ENCODE measurements at places on chromosomes 11 and 22. TPM values are rescaled to one million over a fixed set of nuclear protein-coding genes. Genes with fewer than 3 reads are reported as not detected.

- DNase-seq, result no peak
- peaks cover 68% of the 10 kb centered on the region for H3K36me3 ChIP-seq
- peaks cover 18% of the 10 kb centered on the region for H3K4me1 ChIP-seq
- H3K27me3 ChIP-seq, result no peaks in the 10 kb centered on the region
Observed at GRCh38 chr11:11998091-11998781, 10.2 kb downstream of the DKK3 start.

Gene VPREB1
- not detected for total RNA-seq

DNA sequence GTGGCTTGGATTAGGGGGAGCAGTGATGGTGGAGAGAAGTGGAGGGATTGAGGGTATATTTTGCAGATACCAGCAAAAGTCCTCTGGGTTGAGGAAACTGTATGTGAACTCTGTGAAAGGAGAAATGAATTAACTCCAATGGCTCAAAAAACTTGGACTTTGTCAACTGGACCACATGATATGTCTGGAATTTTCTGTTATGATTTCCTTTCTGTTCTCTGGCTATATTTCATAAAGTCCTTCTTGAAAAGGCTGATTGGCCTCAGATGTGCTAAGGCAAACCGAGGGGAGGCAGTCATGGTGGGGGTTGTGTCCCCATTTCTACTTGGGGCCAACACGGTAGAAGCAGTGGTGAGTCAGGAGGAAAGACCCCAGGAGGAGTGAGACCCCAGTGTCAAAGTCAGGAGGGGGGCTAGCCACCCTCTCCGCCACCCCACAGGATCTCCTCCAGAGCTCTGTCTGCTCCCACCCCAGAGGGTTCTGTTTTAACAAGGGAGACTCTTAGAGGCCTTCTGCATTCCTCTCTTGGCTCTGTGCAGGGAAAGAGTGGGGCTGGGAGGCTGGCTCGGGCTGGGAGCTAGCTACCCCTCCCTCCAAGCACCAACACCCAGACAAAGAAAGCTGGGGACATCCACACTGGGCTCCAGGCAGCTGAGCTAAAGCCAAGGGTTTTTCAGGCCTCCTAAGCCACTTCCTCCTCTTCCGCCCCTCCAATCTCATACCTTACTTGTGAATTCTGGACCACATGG, 13.8 kb downstream of the CHRDL2 start:
- no peak overlapping the region for H3K4me3 ChIP-seq
- peaks cover 26% of the 10 kb centered on the region for H3K4me1 ChIP-seq
- H3K27ac ChIP-seq, result peak overlapping the region; percentile 60
- DNase-seq, result no peak

DNA sequence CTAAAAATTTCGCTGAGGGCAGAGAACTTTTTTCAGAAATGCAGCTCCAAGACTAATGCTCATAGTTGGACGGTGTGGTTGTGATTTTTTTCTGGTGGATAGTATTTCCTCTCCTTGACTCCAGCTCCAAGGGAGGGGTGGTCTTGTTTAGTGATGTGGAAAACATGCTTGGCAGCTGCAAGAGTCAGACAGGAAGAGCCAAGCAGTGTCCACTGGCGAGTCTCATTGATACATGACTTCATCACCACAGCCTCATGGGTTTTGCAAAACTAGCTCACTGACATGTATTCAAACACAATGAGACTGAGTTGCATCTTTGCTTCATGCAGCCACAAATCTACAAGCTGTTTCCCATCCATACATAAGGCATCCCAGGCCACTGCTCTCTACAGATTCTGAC, 7.3 kb upstream of the KCNJ1 start:
- no peak overlapping the region for H3K4me3 ChIP-seq
- H3K36me3 ChIP-seq, result no peaks in the 10 kb centered on the region
- no peak overlapping the region for H3K27ac ChIP-seq
- DNase-seq, result no peak
- no peaks in the 10 kb centered on the region for H3K27me3 ChIP-seq
- no peaks in the 10 kb centered on the region for H3K4me1 ChIP-seq

DNA sequence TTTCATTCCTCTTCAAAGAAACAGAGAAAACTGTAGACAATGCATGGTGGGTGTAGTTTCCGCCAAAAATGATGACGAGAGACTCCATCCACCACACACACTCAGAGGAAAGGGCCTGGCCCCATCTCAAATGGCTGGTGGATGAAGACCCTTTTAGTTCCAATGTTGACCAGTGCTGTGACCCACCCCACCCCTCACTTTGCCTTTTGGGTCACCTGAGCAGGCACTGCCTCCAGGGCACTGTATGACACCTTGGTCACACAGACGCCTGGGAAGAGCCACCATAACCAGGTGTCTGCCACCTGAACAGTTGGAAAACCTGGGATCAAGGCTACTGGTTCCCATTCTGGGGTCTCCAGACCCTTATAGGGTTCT, 121.3 kb downstream of the MPPED1 start:
- no peak for DNase-seq
- H3K4me3 ChIP-seq, result no peak overlapping the region
- H3K36me3 ChIP-seq, result peaks cover 7% of the 10 kb centered on the region
- H3K4me1 ChIP-seq, result no peaks in the 10 kb centered on the region
- peaks cover 3% of the 10 kb centered on the region for H3K27me3 ChIP-seq

Gene MAPK8IP2
- 0.33 TPM for total RNA-seq

- no peak for DNase-seq
- H3K27ac ChIP-seq, result no peak overlapping the region
- H3K27me3 ChIP-seq, result no peaks in the 10 kb centered on the region
- no peaks in the 10 kb centered on the region for H3K36me3 ChIP-seq
- H3K4me1 ChIP-seq, result no peaks in the 10 kb centered on the region
- H3K4me3 ChIP-seq, result no peak overlapping the region
Observed at GRCh38 chr11:85602526-85603213, 24.5 kb downstream of the DLG2 start.

DNA sequence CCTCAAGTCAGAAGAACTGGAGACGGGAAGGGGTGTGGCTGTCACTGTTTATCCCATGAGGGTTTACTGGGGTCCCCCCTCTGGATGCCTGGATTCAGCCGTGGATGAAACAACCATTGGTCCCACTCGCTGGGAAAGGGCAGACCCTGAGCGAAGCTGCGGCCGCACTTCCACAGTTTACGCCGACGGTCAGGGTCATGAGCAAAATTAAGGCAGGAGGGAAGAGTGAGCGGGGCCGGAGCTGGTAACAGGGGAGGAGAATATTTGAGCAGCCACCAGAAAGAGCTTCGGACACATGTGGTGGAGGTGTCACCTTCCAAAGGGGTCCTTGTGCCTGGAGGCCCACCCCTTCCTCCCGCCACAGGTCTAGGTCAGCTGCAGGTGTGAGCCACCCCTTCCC, 344.9 kb downstream of the BRD1 start:
- peaks cover 61% of the 10 kb centered on the region for H3K27me3 ChIP-seq
- peaks cover 14% of the 10 kb centered on the region for H3K4me1 ChIP-seq
- H3K4me3 ChIP-seq, result no peak overlapping the region
- no peak overlapping the region for H3K27ac ChIP-seq

GRCh38 chr22:25935266-25936058, 193.5 kb downstream of the MYO18B start:
- H3K27me3 ChIP-seq, result peaks cover 12% of the 10 kb centered on the region
- DNase-seq, result no peak
- H3K4me1 ChIP-seq, result no peaks in the 10 kb centered on the region
- no peak overlapping the region for H3K27ac ChIP-seq

DNA sequence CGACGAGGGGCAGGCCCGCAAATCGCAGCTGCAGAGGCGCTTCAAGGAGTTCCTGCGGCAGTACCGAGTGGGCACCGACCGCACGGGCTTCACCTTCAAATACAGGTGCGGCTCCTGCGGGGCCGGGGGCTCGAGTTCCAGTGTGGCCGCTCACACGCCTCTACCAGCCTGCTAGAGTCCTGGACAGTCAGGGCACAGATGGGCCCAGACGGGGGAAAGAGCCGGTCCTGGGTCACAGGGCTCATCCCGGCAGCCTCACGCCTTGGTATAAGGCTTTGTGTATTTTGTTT, 506 bp downstream of the MCM5 start:
- H3K36me3 ChIP-seq, result peaks cover 26% of the 10 kb centered on the region
- H3K4me3 ChIP-seq, result peak overlapping the region; percentile 94
- H3K4me1 ChIP-seq, result peaks cover 16% of the 10 kb centered on the region
- DNase-seq, result no peak

DNA sequence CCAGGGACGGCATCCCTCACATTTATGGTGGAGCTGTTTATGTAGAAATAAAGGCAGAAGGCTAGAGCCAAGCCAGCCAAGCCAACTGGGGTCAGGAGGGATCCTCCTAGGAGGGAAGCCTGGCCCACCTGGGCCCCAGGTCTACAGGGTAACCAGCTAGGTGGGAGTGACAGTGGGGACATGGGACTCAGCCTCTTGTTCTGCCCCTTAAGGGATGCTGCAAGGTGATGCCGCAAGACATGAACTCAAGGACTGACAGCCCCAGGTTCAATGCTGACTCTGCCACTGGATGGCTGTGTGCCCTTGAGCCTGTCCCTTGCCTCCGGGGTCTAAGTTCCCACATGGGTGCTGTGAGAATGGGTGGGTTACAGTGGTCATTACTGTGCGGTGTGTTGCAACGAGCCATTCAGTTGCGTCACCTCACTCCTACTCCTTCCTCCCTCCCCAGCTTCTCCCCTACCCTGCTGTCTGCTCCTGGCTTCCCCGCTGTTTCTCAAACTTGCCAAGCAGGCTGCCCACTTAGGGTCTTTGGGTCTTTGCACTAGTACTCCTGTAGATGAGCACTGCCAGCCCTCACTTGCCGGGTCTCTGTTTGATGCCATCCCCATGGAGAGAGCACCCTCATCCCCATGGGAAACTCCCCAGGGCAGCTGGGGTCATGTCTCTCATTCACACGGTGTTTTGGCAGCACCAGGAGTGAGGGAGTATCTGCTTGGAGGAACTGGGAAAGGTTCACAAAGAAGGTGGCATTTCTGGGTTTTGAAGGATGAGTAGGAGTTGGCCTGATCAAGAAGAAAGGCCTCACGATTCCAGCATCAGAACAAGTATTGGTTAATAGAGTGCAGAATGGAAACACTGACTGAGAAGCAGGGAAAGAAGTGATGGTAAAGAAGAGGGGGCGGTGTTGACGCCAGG, 43.0 kb upstream of the RTL6 start:
- H3K36me3 ChIP-seq, result no peaks in the 10 kb centered on the region
- no peak for DNase-seq
- H3K27me3 ChIP-seq, result peaks cover 38% of the 10 kb centered on the region
- no peak overlapping the region for H3K27ac ChIP-seq

- no peaks in the 10 kb centered on the region for H3K36me3 ChIP-seq
- H3K27me3 ChIP-seq, result peaks cover 96% of the 10 kb centered on the region
- H3K27ac ChIP-seq, result no peak overlapping the region
- no peak overlapping the region for H3K4me3 ChIP-seq
Observed at GRCh38 chr22:45094825-45095224, 68.9 kb upstream of the NUP50 start.

GRCh38 chr11:8217926-8218325, 45.8 kb downstream of the LMO1 start:
- H3K4me3 ChIP-seq, result no peak overlapping the region
- H3K36me3 ChIP-seq, result no peaks in the 10 kb centered on the region
- H3K4me1 ChIP-seq, result no peaks in the 10 kb centered on the region
- peaks cover 16% of the 10 kb centered on the region for H3K27me3 ChIP-seq

Gene CREB3L1
- total RNA-seq, result 40.9 TPM

- no peak for DNase-seq
- peaks cover 76% of the 10 kb centered on the region for H3K27me3 ChIP-seq
- no peak overlapping the region for H3K27ac ChIP-seq
- no peaks in the 10 kb centered on the region for H3K36me3 ChIP-seq
- no peak overlapping the region for H3K4me3 ChIP-seq
Observed at GRCh38 chr11:116258821-116259220, 514.0 kb downstream of the BUD13 start.

GRCh38 chr11:120261321-120261720, 21.4 kb downstream of the POU2F3 start:
- H3K4me3 ChIP-seq, result no peak overlapping the region
- peaks cover 58% of the 10 kb centered on the region for H3K27me3 ChIP-seq
- no peak for DNase-seq
- no peak overlapping the region for H3K27ac ChIP-seq
- H3K4me1 ChIP-seq, result peaks cover 3% of the 10 kb centered on the region

- no peak overlapping the region for H3K27ac ChIP-seq
- H3K36me3 ChIP-seq, result no peaks in the 10 kb centered on the region
- no peak for DNase-seq
- no peak overlapping the region for H3K4me3 ChIP-seq
Observed at GRCh38 chr11:75078233-75078632, 18.4 kb downstream of the OR2AT4 start.

- H3K4me3 ChIP-seq, result no peak overlapping the region
- H3K27ac ChIP-seq, result no peak overlapping the region
- H3K27me3 ChIP-seq, result peaks cover 48% of the 10 kb centered on the region
- no peak for DNase-seq
Observed at GRCh38 chr22:44391015-44391414, 78.3 kb upstream of the SHISAL1 start.

- DNase-seq, result no peak
- H3K27ac ChIP-seq, result no peak overlapping the region
- H3K4me3 ChIP-seq, result no peak overlapping the region
- H3K4me1 ChIP-seq, result no peaks in the 10 kb centered on the region
- H3K27me3 ChIP-seq, result peaks cover 31% of the 10 kb centered on the region
Observed at GRCh38 chr11:8178297-8178696, 9.5 kb upstream of the RIC3 start.

Gene CHADL
- total RNA-seq, result 10.3 TPM

Gene KCNQ1
- 41.8 TPM for total RNA-seq

DNA sequence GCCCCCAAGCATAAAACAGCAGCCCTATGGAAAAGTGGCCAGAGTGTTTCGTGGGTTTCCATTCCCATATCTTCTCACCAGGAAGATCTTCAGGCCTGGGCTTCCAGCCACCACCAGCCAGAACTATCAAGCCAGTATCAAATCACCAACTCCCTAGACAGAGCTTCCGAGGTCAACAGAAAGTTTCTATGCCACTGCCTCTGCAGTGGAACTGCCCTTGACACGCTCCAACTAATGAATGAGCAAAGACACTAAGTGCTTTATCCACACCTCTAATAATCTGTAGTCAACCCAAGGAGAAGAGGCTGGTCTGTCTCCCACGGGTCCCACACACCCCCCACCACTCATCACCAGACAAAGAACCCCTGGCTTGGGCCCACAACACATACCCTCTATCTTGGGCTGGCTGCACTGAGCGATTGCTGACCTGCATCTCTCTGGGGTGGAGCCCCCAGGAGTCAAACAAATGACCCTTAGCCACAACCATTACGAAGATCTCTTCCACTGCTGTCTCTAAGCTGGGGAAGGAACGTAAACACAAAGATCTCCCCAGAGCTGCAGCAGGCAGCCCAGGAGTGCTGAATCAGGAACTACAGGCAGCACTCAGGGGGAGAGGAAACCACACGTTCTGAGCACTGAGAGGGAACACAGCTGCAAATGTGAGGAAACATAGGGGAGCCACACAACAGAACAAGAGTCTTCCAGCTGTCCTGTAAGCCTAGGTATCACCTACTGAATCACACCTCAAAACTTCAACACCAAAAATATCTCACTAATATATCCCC, 9.7 kb downstream of the OR5AN1 start:
- H3K27me3 ChIP-seq, result no peaks in the 10 kb centered on the region
- H3K27ac ChIP-seq, result no peak overlapping the region
- H3K36me3 ChIP-seq, result no peaks in the 10 kb centered on the region
- DNase-seq, result no peak
- no peaks in the 10 kb centered on the region for H3K4me1 ChIP-seq
- H3K4me3 ChIP-seq, result no peak overlapping the region
